ENCODE measurements at places on chromosomes 16 and 17.

DNA sequence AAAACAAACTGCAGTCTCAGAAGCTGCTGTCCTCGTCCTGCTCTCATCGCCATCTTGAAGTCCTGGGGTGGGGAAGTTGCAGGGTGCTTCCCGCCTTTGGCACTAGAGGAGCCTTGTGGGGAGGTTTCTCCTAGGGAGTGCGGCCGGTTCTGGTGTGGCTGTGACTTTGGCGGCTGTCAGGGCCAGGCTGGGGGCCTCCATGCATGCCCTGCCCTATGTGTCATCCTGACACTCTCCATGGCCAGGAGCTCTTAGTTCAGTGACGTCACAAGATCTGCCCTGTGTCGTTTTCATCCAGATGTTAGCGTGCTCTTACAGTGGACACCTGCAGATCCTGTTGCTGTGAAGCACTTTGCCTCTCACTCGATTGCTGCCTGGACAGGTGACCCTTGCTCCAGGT is 49.6 kb downstream of the PLD6 start:
- DNase-seq = no peak

DNA sequence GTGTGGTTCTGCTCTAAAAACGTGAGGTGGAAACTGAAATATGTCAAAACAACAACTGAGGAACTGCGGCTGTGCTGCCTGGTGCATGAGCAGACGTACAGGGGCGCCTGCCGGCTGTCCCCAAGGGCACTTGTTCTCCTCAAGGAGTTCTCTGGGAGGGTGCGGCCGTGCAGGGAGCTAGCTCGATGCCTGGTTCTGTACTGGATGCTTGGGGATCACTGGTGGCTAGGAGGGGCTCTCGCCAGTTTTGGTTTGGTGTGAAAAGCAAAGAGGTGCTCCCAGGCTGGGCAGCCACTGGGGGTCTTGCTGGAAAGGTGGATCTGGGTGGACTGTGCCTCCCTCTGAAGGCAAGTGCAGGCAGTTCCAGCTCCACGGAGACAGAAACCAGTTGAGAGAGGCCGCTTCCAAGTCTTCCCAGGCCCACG is 41.9 kb upstream of the ATP2A3 start:
- DNase-seq = no peak

- DNase-seq = no peak
These were observed 58.1 kb downstream of the ACTG1 start for GRCh38 chr17:81454473-81454872.

DNA sequence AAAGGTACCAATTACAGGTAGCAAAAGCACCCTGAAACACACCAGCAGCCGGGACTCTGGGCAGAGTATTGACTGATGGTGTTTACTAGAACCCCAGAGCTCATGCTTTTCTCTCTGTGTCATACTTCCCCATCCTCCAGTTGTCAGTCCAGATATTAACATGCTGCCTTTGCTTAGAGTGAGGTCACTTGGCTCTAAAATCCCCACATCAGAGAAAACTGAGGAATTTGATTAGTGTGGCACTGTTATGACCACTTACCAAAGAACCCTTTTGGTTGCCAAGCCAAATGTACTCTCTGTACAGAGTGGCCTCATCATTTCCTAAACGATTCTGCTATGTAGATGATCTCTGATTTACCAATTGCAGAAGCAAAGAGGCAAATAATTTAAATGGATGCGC is 80.4 kb downstream of the ABCC12 start:
- DNase-seq = no peak

DNA sequence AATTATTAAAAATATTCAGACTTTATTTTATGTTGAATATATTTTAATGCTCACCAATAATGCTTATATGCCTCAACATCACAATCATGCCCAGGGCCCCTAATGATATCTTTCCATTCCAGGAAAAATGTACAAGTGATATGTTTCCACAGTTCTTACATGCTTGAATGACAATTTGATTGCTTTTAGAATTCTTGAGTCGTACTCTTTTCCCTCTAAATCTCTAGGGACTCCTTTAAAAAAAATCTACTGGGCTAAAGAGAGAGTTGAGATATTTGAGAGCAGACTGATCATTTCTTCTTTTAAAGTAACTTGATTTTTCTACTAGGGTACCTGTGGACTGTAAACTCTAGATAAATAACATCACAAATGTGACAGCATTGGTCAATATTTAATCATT is 18.2 kb upstream of the HLF start:
- DNase-seq = no peak

DNA sequence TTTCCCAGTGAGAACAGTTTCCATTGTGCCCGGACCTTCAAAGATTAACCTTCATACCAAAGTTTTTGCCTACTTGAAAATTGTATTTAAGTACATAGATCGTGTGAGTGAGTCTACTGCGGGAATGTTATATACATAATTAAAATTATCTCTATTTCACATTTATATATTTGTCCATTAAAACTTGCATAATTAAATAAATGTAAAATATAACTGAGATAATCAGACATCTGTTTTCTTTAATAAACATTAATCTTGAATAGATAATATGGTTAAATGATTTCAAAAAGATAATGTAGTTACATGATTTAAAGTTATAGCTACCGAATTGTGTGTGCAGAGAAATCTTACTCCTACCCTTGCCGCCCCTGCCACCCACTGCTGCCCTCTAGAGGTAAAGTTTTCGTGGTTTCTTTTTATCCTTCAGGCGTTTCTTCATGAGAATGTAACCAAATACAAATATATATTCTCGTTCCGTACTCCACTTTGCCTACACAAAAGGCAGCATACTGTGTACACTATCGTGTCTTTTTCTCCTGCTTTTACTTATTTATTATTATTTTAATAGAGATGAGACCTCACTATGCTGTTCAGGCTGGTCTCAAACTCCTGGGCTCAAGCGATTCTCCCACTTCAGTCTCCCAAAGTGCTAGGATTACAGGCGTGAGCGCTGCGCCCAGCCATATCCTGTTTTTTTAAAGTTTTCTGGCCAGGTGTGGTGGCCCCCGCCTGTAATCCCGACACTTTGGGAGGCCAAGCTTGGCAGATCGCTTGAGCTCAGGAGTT is 35.6 kb downstream of the RPA1 start:
- peak; percentile 18 for DNase-seq

DNA sequence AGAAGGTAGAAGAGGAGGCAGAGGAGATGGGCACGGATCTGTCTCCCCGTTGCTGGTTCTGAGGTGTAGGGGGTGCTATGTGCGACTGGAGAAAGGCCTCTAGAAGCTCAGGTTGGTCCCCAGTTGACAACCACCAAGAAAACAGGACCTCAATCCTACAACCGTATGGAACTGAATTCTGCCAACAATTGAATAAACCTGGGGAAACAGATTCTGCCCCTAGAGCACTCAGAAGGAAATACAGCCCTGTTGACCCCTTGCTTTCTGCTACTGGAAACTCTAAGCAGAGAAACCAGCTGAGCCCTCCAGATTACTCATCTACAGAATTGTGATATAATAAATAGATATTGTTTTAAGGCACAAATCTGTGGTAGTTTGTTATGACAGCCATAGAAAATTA is 313.0 kb upstream of the GOT2 start:
- no peak for DNase-seq

DNA sequence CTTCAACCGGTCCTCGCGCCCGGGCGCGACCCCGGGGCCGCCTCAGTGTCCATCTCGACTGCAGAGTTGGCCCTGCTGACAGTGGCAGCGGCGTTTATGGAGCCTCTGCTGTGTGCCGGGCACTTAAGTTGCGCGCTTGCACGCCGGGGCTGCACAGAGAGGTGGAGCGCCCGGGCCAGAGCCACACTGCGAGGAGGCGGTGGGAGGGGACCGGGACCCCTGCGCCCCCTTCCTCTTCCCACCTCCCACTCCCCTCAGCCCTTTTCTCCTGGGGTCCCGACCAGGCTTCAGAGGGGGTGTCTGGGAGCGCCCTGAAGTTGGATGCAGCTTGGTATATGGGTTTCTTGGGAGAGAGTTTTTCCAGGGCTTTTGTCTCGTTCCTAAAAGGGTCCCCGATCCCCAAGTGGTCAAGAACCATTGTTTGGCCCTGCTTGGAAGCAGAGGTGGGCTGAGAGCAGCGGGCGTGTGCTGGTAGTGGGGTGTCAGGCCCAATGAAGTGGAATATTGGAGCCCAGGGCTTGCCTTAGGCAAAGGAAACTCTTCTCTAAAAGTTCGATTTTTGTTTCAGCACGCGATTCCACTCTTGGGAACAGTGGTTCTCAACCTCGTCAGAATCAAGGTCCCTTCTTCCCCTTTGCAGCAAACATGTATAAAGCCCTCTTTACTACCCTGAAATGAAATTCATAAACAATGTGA is 605 bp downstream of the MRTFB start:
- no peak for DNase-seq

DNA sequence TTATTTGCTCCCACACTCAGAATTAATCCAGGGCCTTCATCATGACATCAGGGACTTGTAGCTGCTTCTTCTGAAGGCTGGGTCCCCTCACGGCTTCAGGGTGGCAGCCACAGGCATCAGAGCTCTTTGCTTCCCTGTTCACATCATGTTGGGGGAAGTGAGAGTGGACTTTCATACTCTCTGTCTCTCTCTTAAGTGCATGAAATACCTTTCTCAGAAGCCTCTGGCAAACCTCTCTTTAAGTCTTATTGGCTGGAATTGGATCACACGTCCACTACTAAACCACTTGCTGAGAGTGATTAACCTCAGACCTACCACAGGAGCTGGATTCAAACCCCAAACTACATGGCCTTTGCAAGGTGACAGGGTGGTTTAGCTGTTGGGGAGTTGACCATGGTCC is 17.7 kb upstream of the SALL1 start:
- no peak for DNase-seq

- no peak for DNase-seq
These were observed 11.6 kb downstream of the MYBBP1A start for GRCh38 chr17:4543557-4544026.

All from stimulated activated CD8-positive, alpha-beta memory T cell treated with anti-CD3 and anti-CD28 coated beads, Interleukin-2, amount 100 ng/mL, for 48 hours (primary cell).